ENCODE measurements at places on chromosomes 5 and 9.

DNA sequence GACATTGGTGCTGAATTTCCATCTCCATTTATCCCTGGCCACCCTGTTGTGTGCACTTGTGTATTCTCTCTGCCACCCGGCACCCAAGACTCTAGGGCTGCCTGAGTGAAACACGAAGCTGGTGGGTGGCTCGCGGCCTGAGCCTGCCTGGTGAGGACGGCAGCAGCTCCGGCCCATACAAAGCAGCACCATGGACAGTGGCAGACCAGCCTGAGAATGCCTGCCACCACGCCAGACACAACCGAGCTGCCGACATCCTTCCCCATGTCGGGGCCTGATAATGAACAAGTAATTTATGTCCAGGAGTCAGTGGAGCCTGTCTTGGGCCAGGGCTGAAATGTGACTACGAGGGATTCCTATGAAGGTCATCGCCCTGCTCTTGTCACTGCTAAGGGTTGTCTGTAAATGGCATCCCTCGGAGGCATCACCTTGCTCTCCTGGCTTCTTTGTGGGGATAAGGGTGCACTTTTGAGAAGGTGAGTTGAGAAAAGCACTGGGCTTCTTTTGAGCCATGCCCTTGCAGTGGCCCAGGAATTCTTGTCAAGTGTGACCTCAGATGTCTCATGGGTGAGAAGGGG lies 175.7 kb downstream of the MELK start:
- no peak for DNase-seq

GRCh38 chr9:82449986-82450385 lies 461.4 kb downstream of the SPATA31D1 start:
- DNase-seq, result no peak

DNA sequence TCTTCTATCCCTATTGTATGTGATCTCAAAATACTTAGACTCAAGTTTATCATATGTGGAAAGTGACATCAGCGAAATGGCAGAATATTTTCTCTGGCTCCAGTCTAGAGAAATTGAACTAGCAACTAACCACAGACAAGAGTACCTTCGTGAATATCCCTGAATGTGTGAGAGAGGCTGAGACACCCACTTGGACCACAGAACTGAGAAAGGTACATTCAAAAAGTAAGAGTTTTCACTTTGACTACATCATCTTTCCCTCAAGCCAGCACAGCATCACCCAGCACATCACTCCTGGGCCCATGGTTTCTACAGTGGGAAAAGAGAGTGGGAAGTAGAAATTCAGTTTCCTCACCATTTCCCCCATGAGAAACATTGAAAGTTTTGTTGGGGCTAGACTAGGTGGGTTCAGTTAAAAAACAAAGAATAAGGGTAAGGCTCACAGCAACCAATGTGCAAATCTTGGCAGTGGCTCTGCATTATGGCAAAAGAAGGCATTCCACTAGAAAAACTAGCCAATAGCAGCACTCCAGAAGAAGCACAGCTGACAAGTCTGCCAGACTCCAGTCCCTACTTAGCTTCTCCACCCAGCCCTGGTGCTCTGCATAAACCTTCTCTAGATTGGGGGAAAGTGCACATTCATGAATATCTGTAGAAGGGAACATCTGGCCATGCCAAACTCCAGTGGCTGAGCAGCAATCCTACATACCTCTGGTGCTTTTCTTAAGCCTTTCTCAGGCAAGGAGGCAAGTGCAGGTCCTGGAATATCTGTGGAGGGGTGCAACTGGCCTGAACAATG lies 225.6 kb upstream of the VLDLR start:
- DNase-seq, result no peak

GRCh38 chr9:30977965-30978364 lies 1406.5 kb upstream of the ACO1 start:
- DNase-seq, result no peak

DNA sequence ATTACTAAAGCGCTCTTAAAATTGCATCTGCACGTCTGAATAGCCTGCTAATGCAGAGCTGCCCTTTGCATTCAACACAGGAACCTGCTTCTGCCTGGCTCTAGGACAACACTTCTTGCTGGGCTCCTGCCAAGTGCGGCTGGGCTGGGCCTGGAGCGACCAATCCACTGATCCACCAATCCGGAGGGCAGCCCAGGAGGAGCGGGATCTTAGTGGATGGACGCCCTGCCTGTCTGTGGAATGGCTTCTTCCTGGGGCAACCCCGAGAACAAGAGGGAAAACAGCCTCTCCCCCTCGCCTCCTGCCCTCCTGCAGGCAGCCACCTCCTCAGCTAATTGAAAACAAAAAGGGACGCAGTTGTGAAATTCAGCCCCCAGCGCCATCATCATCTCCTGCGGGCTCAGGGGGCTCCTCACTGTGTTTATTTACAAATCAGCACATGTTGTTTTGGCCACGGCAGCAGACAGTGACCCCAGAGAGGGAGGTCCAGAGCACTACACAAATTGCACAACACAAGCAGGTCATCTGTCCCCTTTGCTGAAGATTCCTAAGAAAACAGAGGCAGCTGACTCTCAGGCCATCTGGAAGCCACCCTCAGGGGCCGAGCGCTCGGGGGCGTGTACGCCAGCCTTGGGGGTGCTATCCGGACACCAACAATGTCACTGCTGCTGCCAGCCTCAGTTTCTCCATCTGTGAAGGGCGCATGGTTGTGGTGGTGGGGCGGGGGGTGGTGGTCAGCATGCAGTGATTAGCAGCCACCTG lies 57.3 kb downstream of the GADD45G start:
- DNase-seq, result peak; percentile 98
